ENCODE measurements at places on chromosomes 2 and 18.

DNA sequence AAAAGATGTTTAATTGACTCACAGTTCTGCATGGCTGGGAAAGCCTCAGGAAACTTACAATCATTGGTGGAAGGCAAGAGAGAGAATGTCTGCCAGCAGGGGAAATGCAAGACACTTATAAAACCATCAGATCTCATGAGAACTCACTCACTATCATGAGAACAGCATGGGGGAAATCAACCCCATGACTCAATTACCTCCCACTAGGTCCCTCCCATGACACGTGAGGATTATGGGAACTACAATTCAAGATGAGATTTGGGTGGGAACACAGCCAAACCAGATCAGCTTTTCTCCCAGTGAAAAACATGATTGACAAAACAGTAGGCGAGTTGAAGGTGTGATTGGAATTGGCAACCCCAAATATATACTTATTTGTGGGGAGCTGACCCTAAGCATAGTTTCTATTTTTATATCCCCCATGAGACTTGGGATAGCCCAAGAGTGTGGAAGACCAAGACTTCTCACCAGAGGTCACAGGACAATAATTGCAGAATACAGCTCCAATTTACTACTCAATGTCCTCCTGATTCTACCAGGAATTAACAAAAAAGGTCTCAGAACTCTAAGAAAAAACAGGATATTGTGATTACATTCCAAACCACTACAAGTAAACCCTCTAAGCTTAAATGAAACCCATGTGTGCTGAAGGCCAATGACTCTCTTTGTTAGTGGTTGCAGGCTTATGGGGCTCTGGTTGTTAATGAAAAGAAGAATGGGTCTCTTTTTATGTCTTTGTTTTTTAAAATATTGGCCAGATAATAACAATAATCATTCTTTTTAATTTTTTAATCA lies 96.1 kb upstream of the PIK3C3 start:
- DNase-seq: no peak

DNA sequence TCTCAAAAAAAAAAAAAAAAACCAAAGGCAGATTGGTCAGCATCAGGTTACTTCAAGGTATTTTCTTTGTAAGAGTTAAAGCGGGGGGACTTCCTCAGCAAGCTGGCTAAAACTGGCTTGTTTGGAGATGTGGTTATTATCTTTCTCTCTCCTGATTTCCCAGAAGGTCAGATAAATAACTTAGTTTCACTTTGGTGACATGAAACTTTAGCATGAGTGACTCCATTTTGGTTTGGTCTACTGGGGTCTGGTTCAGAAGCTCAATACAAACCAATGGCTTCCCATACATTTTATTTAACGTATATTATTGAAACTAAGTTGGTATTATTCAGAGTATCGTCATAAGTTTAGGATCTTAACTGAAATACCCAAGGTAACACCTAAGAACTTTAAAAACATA lies 41.6 kb upstream of the AMMECR1L start:
- DNase-seq: no peak

DNA sequence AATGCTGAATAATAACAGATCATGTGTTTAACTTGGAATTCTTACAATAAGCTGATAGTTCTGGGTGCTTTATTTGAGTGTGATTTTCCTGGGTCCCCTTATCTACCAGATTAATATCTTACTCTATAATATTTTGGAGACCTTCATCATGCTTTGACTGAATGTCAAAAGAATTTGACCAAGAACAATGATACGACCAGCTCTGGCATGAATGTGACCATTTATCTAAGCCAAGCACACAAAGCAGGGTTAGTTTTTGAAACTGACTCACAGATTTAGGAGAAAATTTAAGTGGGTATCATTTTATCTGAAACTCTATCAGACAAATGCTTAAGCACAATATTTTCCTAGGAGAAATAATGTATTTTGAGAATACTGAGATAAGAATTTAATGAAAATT lies 677.0 kb downstream of the NYAP2 start:
- DNase-seq: no peak

DNA sequence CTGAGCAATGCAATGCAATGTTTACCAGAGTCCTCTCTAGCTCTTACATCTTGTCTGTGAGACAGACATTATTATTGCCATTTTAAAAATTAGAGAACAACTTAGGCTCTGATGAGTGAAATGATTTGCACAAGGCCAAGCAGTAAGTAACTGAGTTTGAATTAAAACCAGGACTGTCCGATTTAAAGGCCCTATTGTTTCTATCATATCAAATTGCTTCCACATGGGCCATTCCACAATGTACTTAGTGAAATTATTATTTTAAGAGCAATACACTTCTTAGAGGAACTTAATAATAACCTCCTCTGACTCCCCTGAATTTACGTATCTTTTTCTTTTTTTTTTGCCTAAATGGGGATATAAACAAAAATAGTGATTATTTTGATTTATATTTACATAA lies 64.6 kb downstream of the PLCL1 start:
- DNase-seq: no peak

- DNase-seq: no peak
These were observed 368.5 kb downstream of the LRRTM1 start for GRCh38 chr2:79935771-79936657.

- no peak for DNase-seq
These were observed 43.6 kb upstream of the TMEM18 start for GRCh38 chr2:720842-721241.

GRCh38 chr2:169072163-169072925 lies 3.0 kb downstream of the DHRS9 start:
- no peak for DNase-seq

DNA sequence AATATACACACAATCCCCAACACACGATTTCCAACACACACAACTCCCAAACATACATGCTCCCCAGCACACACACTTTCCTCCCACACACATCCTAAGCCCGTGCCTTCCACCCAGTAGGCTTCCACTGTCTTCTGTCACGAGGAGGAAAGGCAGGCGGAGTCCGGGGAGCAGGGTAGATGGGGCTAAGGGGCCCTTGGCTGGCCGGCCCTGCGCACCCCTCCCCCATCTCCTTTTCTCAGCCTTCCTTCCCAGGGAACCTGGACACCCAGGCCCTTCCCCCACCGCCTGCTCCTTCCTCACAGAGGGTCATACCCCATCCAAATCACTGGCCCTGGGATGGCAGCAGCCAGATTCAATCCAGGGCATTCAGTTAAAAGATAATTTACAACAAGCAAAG lies 3.4 kb upstream of the PDCD1 start:
- DNase-seq: no peak

DNA sequence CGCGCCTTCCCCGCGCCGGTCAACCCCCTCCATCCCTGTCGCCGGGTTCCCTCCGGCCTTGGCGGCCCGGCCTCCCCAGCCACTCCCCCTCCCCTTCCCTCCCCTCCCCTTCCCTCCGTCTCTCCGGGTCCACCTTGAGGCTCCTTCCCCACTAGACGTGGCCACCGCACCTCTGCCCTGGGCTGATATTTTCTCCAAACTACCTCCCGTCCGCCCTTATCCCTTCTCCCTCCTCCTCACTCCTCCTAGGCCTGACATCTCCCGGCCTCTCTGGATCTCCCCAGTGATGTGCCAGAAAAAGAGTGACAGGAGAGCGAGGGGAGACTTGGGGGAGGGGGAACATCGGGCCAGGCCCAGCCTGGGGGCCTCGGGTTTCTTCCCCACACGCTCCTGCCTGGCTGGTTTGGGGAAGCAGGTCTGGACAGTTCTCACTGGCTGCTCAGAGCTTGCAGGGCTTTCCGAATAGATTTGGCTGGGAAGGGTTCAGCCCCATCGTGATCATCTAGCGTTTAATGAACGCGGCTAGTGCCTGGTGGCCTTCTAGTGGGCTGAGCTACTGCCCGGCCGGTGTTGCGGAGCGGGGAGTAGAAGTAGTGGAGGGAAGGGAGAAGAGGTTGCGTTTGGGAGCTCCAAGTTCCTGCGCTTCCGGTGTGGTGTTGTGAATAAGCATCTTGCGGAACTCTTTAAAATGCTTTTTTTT lies 641 bp downstream of the MAPRE3 start:
- DNase-seq: no peak

- no peak for DNase-seq
These were observed 319.4 kb upstream of the KCNH7 start for GRCh38 chr2:163157891-163158496.

DNA sequence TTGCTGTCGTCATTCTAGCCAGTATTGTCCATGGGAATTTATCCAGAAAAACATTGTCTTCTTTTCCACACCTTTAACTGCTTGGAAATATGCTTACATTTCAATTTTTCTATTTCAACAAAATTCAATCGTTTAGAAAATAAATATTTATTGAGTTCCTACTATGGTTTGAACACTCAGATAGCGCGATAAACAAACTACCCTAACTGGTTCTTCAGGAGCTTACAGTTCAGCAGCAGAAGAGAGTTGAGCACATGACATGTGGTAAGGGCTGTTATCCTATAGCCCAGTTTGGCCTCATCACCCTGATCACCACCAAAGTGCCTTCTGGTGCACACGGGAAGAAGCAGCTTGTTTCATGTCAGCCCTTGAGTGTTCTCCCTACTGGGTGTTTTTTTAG lies 375.2 kb upstream of the SMIM21 start:
- DNase-seq: no peak

DNA sequence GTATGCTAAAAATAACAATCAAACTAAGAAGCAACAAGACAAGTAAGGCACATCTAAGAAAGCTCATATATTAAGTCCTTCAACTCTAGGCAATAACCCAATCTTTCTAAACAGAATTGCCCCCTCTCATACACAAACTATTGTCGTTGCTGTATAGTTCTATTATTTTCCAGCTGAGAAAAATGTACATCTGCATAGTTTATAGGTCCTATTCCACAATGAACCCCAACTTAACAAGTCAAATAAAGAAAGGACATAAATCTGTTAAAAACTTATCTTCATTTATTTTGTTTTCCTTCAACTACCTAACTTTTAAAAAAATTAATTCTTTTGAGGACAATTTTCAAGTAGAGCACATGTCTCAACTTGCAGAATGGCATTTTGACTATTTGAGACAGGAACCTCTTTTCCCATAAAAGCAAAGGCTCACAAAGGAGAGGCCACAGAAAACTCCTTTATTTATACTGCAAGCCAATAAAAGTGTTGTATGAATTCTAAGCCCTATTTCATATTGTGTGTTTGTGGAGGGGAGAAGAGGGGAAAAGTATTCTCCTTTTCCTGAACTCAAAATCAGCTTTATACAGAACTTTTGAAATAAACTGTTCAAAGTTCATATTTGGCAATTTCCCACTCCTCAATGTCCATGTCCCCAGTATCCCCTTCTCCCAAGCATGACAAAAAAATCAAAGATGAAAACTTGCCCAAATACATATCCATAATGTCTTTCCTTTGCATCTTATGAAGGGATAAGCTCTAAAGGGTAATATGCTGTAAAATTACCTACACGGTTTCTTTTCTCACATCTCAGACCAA lies 37.4 kb downstream of the RTN4 start:
- DNase-seq: no peak

DNA sequence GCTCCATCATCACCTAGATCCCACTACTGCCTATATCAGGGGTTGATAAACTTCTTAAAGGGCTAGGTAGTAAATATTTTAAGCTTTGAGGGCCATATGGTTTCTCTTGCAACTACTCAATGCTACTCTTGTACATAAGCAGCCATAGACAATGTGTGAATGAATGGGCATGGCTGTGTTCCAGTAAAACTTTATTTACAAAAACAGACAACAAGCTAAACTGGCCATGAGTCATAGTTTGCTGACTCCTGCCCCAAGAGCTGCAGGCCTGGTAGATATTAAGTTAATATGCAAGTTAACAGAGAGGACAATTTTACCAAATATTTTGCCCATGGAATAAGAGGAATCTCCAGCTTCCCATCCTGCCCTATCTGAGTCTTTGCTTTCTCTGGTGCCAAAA lies 29.8 kb upstream of the MYO3B start:
- DNase-seq: no peak

DNA sequence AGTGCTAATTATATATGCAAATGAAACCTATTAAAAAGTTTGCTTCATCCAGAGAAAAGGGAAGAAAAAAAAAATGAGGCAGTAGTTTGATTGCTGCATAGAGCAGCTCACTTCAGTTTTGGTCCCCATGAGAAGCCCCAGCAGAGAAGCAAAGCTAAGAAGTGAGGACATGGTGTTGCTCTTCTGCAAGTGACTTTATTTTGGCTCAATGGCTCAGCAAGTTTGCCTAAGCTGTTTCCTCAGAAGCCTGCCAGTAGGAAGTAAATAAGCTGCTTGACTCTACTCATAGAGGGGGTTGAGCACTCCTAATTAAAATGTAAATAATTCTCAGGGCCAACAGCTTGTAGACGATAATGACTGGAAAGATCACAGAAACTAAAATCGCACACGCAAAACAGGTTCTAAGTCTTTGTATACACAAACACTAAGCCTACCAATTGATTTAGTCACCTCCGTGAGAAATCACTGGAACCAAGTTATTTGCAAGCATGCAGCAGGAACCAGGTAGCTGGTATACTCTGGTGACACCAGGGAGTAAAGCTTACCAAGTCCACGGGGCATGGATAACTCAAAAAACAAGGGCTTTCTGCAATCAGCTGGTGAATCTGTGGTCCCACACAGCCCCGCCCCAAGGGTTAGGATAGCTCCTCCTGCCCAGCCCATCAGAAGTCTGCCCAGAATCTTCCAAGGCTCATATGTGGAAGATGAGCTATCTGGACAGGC lies 39.7 kb upstream of the NABP1 start:
- no peak for DNase-seq

DNA sequence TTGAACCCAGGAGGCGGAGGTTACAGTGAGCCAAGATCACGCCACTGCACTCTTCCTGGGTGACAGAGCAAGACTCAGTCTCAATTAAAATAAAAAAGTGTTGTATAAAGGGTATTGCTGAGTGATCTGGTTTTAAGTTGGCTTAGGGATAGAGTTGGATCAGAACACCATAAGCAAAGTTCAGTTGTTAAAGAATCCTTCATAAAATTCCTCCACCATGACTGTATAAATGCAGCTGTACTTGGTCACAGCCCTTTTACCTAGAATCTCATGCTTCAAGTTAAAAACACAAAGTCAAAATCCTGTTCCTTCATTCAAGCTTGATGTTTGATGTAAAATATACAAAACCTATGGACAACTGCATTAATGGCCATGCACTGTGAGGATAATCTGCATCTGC lies 33.4 kb upstream of the PNO1 start:
- no peak for DNase-seq

DNA sequence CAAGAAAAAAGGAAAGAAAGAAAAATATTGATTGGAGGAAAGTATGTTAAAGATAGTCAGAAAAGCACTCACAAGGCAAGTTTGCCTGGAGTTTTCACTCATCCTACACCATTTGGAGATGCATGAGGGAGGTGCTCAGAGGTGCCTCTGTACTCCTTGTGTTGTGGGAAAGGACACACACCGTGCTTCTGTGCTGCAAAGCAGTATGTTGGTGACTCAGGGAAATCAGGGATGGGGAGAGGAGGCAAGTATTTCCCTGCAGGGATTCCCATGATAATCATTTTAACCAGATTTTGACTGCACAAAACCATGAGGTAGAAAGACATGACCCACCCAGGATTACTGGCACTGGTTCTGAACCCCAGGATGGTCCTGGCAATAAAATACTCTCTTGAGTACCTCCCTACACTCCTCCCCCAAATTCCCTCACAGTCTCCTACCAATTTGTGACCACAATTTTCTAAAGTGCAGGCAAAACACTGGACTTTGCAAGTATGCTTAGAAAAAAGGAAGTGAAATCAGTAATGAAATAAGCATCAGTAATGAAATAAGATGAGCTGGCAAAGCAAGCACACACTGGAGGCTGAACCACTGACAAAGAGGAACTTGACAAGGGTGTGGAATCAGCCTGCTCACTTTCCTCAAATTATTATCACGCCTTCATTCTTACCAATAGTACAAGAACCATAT lies 155.5 kb upstream of the ACVR2A start:
- no peak for DNase-seq
